ENCODE measurements at places on chromosomes 11 and 22.
A peak's percentile ranks its signal among the peaks of the same experiment; 100 is the strongest.

DNA sequence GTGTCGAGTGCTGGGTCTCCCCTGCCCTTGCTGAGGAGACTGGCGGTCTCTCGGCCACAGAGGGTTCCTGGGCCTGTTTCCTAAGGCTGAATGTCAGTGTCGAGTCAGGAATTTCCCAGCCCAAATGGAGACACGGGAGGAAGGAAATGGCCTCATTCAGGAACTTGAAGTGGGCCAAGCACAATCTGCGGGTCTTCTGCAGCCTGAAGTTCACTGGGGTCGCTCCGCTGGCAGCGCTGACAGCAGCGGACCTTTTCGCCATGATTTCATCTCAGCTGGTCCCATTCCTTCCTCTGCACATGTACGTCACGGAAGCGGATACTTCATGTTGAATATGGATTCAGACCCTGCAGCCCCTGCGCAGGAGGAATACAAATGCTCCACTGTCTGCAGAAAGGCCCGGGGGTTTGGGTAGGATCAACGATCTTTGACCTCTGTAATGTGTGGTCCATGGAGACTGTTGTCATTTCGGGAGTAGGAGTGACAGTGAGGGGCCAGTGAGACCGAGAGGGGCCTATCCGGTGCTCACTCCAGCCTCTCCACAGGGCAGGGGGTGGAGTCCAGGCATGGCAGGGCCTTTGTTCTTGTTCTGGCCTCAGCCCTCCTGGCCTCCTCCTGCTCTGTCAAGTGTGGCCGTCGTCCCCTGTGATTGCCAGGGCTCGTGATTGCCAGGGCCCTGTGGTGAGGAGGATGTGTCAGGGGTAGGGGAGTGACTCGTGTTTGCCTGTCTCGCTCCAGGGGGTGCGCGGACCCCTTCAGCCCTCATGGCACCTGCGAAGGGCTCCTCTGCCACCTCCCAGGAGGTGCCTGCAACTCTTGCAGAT lies 402.3 kb downstream of the TBC1D22A start:
- no peak for DNase-seq

GRCh38 chr11:45237711-45238315 lies 48.3 kb downstream of the SYT13 start:
- DNase-seq, result no peak

GRCh38 chr22:49554296-49554625 lies 273.4 kb downstream of the BRD1 start:
- no peak for DNase-seq

DNA sequence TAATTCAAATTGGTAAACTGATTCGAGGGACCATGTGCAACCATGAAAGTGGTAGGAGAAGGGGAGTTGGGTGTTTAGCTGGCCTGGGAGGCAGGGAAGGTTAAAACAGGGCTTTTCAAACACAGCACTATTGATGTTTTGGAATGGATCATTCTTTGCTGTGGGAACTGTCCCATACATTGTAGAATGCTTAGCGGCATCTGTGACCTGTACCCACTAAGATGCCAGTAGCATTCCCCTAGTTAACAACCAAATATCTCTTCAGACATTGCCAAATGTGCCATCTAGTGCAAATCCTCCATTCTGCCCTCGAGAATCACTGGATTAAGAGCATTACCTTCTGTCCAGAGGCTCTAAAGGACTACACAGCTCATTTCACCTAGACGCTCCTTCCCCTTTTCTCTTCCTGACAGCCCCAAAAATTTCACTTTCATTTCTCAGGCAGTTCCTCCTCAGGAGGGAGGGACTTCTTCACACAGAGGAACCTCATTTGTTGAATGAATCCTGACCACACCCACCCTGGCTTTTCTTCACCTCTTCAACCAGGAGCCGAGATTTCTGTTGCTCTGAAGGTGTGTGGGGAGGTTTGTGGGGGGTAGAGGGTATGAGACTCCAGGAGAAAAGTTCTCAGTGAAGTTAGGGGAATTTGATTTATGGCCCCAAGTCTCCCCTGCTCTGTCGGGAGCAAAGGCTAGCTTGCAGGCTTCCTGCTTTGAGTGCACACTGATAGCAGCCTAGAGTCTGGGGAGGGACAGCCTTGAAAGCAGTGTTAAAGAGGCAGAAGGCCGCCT lies at the start of gene TRIM34:
Gene TRIM34, plus strand, starts transcription at position 513 of the 791 bp plus-strand sequence. CDS start 7,331 bp downstream, outside the sequence.
- peak; percentile 21 for DNase-seq

GRCh38 chr11:34408580-34409172 lies 30.1 kb upstream of the CAT start:
- DNase-seq, result no peak

DNA sequence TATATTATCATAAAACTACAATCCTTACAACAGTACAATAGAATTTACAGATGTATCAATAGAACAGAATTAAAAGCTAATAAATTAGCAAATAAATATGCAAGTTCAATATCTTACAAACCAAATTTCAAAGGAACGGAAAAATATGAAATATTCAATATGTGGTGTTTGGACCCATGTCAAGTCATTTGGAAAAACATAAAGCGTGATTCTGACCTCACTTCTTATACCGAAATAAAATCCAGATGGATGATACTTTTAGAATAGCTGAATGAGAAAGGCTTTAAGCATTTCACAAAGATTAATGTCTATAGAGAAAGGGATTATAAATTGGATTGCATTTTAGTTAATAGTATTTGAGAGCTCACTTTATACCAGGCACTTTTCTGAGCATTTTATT lies 92.8 kb upstream of the TEAD1 start:
- no peak for DNase-seq

GRCh38 chr11:116932181-116932580 lies 94.8 kb upstream of the APOA1 start:
- no peak for DNase-seq

DNA sequence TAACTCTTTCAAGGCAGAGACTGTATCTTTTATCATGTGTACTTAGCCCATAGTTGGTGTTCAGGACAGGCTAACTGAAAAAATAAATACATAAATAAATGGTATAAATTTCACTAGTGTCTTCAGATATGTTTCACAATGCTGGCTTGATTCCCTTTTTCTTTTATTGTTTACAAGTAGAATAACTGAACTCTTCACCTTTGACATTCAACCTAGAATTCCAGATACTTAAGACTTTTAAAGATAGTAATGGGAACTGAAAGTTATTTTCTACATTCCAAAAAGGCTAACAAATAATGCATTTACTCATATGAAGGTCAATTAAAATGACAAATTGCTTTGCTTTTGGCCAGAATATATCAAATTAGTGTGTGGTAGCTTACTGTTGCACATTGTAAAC lies 411.3 kb upstream of the TENM4 start:
- no peak for DNase-seq

GRCh38 chr11:445765-446588 lies 4.1 kb upstream of the PTDSS2 start:
- no peak for DNase-seq

- no peak for DNase-seq
Observed at GRCh38 chr22:40462195-40462984, 92.0 kb downstream of the SGSM3 start.

- DNase-seq, result no peak
Observed at GRCh38 chr11:8503910-8504364, 90.1 kb downstream of the STK33 start.

GRCh38 chr11:47495011-47495855 lies 46.3 kb upstream of the RAPSN start:
- DNase-seq, result no peak

GRCh38 chr22:24969560-24970301 lies 17.2 kb downstream of the KIAA1671 start:
- DNase-seq, result no peak

DNA sequence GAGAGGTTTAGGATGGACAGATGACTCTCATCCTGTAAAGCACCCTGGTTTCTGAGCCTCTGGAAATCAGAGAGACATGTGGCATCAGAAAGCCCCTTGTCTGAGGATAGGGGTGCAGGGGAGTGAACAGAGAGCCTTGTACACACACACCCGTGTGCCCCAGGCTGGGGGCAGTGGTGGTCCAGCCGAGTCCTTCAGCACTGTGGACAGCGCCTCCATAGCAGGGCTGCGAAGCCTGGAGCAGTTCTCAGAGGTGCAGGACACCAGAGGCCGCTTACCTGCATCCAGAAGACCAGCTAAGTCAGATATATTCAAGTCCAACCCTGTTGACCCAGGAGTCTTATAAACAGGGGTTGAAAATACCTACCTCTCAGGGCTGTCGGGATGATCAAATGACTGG lies 11.5 kb upstream of the IGSF9B start:
- DNase-seq, result no peak

GRCh38 chr11:45455536-45455935 lies 169.4 kb upstream of the SYT13 start:
- DNase-seq, result no peak

GRCh38 chr11:27118371-27118770 lies 77.8 kb downstream of the BBOX1 start:
- no peak for DNase-seq

GRCh38 chr11:28289444-28289843 lies 181.3 kb downstream of the METTL15 start:
- DNase-seq, result no peak

GRCh38 chr11:63567044-63567840 lies 4.1 kb upstream of the PLAAT2 start:
- DNase-seq, result peak; percentile 25

DNA sequence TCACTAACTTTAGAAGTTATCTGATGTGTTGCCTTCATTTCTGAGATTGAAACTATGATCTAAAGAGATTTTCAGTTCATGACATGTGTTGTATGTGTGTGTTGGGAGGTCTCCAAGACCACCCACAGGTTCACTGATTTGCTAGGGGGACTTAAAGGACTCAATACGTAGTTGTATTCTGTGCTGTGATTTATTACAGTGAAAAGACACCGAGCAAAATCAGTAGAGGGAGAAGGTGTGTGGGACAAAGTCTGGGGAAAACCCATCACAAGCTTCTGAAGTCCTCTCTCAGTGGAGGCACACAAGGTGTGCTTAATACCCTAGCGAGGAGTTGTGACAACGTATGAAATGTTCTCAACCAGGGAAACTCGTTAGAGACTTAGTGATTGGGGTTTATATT lies 35.6 kb downstream of the RNF169 start:
- DNase-seq, result no peak

GRCh38 chr11:33651990-33652389 lies 48.6 kb downstream of the C11orf91 start:
- DNase-seq, result no peak

DNA sequence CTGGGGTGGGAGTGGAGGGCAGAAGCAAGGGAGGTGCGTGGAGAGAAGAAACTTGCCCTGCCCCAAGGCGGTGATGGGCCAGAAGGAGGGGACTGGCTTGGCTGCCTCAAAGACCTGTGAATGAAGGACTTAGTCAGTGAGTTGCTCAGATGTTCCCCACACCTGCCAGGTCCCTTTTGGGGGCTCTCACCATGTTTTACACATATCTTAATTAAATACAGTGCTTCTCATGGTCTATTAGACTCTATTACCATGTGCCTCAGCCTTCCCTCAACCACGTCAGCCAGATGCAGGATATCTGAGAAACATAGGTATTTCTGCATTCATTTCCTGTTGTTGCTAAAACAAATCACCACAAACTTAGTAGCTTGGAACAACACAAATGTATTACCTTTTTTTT lies 429.5 kb downstream of the BUD13 start:
- DNase-seq, result no peak

- DNase-seq, result no peak
Observed at GRCh38 chr11:118605116-118605867, 2.1 kb upstream of the PHLDB1 start.

- no peak for DNase-seq
Observed at GRCh38 chr11:96481771-96482170, 92.0 kb downstream of the JRKL start.

- DNase-seq, result no peak
Observed at GRCh38 chr22:41831828-41832552, 915 bp upstream of the SREBF2 start.

DNA sequence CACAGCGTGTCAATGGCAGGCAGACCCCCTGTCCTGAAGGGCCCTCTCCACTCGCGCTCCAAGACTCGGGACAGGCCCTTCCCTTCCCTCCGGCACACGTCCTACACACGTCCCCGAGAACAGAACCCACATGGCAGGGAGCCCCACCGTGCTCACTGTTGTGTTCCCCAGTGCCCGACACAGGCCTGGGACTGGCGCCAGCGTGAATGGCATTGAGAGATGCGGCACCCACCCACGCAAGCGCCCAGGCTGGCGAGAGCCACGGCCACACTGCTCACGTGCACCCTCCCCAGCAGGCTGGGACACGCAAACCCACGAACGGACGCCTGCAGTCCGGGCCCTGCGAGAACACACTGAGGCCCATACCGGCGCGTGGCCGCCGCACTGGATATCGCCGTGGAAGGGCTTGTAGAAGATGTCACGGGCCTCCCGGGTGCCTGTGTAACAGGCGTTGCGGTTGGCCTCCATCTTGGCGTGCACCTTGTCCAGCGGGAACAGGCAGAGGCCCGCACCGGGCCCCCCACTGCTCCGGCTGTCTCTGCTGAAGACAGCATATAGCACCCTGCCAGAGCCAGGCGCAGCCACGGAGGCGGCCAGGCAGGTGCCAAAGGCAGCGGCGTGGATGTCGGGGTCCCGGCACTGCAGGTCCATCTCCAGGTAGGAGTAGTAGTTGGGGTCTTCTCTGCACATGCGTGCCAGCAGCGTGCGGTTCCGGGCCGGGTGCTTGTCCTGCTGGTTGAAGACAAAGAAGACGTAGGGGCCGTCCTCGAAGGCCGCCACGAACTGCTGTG lies 18.1 kb downstream of the PLXNB2 start:
- DNase-seq, result no peak

DNA sequence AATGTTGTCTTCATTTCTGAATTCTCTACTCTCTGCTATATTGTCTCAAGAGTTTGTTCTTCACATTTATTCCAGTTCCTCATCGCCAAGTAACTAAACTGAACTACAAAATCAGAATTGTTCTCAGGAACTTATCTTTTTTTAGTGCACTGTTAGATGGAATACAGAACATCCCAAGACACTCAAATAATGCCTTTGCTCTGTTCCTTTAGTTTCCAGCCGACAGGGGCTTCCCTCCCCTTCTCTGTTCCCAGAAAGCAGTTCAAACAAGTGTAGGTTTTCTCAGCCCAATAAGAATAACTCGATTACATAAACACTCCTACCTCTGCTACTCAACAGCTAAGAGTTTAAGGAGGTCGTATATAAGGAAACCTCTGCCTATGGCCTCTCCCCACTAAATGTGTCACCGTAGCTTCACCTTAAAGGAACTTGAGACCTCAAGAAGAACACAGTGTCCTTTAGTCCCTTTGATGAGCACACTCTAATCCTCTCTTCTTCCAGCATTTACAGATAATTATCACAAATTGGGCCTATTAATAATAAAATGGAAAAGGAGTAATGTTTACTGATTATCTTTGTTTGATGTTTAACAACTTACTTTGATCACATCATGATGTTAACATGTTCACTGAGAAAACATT lies 6.9 kb downstream of the POU2AF3 start:
- DNase-seq, result no peak

- no peak for DNase-seq
Observed at GRCh38 chr11:95241681-95242081, 10.7 kb upstream of the SESN3 start.

GRCh38 chr11:23221366-23221765 lies 361.1 kb upstream of the CCDC179 start:
- no peak for DNase-seq

DNA sequence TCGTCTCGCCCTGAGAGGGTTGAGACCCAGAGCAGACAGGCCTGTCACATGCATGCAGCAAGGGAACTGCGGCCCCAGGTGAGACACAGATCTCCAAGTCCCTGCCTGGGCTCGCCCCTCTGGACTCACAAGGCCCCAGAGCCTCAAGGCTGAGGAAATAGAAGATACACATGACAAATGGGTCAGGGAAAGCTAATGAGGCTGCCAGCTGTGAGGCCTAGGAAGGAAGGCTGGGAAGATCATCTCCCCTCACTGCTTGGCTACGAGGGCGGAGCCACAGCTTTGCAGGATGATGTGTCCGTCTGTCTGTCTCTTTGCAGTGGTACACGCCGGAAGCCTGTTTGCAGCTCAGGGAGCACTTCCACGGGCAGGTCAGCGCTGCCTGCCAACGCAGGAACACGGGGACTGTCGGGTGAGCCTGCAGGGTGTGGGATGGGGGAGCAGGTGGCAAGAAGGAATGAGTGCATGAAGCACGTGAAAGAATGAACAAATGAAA lies 4.5 kb downstream of the RAB36 start:
- DNase-seq, result no peak

All from stimulated activated CD8-positive, alpha-beta memory T cell treated with anti-CD3 and anti-CD28 coated beads, Interleukin-7, amount 100 ng/mL, for 1 hour (primary cell).